GM20000 (cell line): ENCODE measurements at places on chromosomes 1 and 21.
A peak's percentile ranks its signal among the peaks of the same experiment; 100 is the strongest.

GRCh38 chr1:39104158-39105060 lies 78.3 kb downstream of the NDUFS5 start:
- no peak for DNase-seq

- no peak for DNase-seq
Observed at GRCh38 chr21:36627242-36627641, 71.7 kb upstream of the SIM2 start.

- no peak for DNase-seq
Observed at GRCh38 chr1:72937905-72938304, 655.6 kb upstream of the NEGR1 start.

GRCh38 chr21:16117851-16118590 lies 388.2 kb downstream of the USP25 start:
- no peak for DNase-seq

DNA sequence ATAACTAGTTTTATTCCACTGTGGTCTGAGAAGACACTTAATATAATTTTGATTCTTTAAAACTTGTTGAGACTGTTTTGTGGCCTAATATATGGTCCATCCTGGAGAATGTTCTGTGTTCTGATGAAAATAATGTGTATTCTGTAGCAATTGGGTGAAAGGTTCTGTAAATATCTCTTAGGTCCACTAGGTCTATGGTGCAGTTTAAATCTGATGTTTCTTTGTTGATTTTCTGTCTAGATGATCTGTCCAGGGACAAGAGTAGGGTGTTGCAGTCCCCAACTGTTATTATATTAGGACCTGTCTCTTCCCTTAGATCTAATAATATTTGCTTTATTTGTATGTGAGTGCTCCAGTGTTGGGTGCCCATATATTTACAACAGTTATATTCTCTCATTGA lies 33.9 kb upstream of the PM20D1 start:
- DNase-seq = no peak

GRCh38 chr1:196433000-196433399 lies 175.2 kb downstream of the KCNT2 start:
- DNase-seq = no peak

DNA sequence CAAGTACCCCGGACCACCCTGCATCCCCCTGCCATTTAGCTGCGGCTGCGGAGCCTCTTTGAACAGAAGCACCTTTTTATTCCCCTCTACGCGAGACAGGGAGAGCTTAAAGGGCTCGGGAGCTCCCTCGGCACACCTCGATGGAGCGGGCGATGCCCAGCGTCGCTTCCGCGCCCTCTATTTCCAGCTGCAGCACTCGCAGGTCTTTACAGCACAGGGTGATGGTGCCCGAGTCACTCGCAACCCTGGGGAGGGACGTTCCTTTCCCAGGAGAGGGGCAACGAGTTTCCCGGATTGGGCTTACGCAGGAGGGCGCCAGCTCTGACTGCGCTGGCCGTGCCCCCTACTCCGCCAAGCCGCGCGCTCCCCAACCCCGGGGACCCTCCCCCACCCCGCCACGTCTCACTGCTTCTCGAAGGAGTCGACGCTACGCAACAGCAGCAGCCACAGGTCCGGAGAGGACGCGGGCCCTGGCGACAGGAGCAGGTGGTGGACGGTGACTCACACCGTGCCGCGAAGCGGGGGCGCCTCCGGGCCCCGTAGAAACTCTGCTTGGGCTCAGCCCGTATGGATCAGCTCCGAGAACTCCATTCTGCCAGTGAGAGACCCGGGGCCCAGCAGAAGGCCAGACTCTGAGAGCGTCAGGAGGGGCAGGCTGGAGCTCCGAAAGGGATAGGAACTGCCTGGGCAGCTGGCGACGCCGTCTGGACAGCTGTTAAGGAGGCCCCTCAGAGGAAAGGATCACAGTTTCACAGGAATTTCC lies 5.8 kb upstream of the FAM167B start:
- DNase-seq = peak; percentile 73
